Hematopoietic multipotent progenitor cell treated with erythropoietin and hydrocortisone succinate and interleukin-3 and kit ligand, for 6 days (in vitro differentiated cells): ENCODE measurements at places on chromosomes 1 and 21.

DNA sequence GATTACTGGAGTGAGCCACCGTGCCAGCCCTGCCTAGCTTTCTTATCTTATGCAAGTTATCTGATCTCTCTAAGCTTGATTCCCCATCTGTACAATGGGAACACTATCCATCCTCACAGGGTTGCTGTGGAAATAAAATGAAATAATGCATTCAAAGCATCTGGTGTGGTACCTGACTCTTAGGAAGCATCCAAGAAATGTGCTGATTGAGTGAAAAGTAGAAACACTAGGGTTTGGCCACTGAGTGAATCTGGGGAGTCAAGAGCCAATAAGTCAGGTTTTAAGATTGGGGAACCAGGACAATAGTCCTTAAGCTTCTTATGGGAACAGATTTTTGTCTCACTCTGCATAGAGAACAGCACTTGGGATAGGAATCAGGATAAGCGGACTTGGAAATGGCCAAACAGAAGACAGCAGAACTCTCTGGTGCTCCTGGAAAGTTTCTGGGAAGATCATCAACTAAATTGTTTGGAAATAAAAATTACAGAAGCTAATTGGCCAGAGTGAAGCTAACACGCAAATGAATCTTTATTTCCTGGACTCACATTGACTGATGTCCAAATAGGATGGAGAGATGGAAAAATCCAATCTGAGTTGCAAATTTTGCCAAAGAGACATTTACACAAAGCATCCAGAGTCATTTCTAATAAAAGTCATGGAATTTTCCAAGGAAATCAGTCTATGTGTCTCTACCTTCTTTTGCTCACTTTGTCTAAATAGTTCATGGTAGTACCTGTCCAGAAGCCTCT is 3.3 kb downstream of the PAFAH2 start:
- DNase-seq = no peak

DNA sequence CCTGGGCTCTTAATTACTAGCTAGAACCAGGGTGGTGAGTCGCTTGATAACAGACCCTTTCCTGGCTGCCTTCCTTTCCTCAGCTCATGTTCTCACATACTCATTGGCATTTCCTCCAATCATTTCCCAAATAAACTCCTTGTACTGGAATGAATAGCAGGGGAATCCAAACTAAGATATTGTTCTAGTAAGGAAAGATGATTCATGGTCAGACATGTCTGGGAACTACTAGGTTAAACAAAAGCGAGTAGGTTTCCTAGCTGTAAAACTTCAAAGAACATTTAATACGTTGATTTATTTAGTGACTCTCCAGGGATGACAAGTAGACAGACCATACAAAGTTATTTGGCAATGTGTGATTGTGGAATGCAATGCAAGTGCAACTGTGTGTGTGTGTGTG is 121.2 kb upstream of the KCNJ6 start:
- DNase-seq = no peak

DNA sequence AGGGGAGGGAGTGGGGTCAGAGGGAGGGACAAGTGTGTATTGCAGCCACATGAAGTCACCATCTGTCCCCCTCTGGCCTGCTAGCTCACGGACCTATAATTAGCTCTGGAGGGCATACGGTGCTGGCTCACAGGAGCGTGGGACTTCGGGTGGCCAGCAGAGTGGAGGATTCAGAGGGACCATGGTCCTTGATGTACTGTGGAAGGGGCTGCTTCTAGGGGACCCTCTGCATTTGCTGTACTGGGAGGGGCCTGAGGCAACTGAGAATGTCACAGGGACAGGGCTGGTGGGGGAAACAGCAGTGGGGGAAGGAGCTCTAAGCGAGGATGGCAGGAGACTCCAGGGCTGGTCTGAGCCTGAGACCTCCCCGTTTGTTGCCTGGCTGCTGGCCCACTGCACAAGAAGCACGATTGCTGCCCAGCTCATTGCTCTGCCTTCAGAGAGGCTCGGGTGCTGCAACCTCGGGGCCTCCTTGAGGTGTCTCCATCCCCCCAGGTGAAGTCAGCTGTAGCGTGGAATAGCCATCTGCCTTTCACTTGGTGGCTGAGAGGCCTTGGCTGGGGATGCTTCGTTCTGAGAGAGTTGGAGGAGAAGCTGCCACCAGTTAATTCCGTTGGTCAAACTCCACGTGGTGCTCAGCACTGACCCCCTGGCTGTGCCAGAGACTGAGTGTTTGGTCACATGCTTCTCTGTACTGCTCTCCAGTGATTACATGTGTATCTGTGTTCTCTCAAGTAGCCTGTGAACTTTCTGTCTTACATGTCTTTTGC is 2.7 kb downstream of the PPFIA4 start:
- DNase-seq = no peak

DNA sequence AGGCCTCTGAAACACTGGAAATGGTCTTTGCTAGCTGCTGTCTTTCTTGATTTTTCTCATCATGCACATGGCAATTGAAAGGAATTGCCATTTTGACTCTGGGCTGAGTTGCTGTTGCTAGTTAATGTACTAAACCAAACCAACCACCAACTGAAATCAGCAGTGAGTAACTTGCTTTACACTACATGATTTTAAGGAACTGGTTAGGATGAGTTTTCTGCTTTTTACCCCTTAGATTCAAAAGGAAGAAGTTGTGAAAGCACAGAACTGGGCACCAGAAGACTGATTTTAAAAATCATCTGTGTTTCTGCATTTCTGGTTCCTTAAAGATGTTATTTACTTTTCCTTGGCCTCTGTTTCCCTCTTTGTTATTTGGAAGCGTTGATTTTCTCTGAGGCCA is 361.9 kb downstream of the HLX start:
- no peak for DNase-seq

DNA sequence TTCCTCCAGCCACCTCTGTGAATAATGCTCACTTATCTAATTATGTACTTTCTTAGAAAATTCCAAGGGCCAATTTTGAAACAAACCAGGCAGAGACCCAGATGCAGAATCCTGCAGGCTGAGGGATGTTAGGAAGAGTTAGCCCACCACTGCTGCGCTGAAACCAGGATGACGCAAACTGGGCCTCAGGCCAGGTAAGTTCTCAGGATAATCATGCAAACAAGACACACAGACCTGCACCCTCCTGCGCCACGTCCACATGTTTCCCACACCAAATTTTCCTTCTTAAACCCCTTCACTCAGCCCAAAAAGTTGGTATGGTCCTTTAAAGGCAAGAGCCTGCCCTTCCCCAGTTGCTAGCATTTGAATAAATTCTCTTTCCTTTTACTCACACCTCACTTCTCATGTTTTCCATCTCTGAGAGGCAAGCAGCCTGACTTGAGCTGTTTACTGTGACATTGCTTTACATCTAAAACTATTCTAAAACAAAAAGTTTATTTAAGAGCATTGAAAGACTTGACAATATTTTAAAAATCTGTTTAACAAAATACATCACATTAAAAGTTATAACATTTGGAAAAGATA is 887.1 kb downstream of the LRRIQ3 start:
- DNase-seq = no peak

- no peak for DNase-seq
Measured at GRCh38 chr21:31008355-31008754, 29.9 kb downstream of the KRTAP19-8 start.

- DNase-seq = peak; percentile 64
Measured at GRCh38 chr1:186325239-186325638, 49.8 kb downstream of the TPR start.

- no peak for DNase-seq
Measured at GRCh38 chr21:33360281-33360680, 35.5 kb downstream of the IFNAR1 start.

DNA sequence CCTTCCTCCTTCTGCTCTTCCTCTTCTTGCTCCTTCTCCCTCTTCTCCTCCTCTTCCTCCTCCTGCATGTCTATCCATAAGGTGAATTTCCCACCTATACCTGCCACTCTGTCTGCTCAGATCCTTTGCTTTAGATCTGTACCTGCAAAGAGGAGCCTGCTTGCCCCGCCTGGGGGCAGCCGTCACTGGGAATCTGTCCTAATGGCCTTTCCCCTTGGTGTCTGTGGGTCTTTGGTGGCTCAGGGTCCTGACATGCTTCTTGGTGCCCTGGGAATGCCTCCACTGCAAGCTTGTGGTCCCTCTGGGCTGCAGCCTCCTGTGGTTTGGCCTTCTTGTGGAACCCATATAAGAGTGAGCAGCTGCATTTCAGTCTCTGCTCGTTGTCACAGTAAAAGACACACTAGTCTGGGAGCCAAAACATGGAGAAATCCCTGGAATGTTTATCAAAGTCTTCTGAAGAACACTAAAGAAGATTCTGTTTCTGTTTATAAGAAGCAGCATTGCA is 79.5 kb upstream of the CSF3R start:
- DNase-seq = no peak

- no peak for DNase-seq
Measured at GRCh38 chr1:217191441-217191840, 439.4 kb downstream of the GPATCH2 start.

- DNase-seq = no peak
Measured at GRCh38 chr1:33477451-33477850, 5.0 kb downstream of the ZSCAN20 start.

DNA sequence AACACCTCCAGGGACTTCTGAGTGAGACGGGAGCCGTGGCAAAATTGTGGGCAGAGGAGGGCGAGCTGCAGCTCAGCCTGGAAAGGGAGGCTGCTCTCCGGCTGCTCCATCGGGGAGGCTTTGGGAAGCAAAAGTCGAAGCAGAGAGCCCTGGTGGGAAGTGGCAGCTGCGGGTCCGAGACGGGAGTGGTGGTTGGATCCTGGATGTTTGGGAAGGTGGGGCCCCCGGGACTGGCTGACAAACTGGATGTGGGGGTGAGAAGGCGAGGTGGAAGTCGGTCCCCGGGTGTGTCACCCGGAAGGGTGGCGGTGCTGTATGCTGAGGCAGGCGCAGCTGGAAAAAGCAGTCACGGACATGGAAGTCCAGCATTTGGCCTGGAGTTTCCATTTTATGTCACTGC is 52.1 kb downstream of the KCNAB2 start:
- no peak for DNase-seq

DNA sequence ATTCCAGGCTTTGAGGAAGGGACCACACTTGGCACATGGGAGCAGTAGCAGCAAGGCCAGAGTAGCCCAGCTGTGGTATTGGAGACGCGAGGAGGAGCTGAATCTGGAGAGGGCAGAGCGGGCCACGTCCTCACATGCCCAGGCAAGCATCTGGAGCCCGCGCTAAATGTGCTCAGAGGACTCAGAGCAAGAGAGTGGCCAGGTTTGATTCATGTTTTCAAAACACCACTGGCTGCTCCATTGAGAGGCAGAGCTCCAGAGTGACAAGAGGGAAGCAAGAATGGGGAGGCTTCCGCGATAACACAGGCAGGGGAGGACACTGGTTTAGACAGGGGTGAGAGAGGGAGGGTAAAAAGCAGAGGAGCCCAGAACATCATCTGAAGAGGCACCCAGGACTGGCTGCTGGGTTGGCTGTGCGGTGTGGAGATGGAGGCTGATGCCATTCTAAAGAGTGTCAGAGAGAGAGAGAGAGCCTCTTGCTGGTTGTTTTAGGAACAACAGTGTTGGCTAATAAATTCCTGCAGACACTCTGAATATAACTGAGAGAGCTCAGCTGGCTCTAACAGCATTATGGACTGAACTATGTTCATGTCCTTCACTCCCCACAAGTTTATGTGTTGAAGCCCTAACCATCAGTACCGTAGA is 32.3 kb downstream of the RCAN1 start:
- DNase-seq = peak; percentile 69

GRCh38 chr21:42617486-42617885 is 35.9 kb upstream of the PDE9A start:
- DNase-seq = no peak

GRCh38 chr1:160985723-160986122 is 31.1 kb upstream of the ITLN2 start:
- no peak for DNase-seq

- no peak for DNase-seq
Measured at GRCh38 chr1:64842224-64842623, 97.3 kb downstream of the RAVER2 start.

- DNase-seq = no peak
Measured at GRCh38 chr1:34926156-34926555, 3.3 kb downstream of the DLGAP3 start.

GRCh38 chr1:165408518-165408917 is 36.4 kb downstream of the RXRG start:
- peak; percentile 44 for DNase-seq

DNA sequence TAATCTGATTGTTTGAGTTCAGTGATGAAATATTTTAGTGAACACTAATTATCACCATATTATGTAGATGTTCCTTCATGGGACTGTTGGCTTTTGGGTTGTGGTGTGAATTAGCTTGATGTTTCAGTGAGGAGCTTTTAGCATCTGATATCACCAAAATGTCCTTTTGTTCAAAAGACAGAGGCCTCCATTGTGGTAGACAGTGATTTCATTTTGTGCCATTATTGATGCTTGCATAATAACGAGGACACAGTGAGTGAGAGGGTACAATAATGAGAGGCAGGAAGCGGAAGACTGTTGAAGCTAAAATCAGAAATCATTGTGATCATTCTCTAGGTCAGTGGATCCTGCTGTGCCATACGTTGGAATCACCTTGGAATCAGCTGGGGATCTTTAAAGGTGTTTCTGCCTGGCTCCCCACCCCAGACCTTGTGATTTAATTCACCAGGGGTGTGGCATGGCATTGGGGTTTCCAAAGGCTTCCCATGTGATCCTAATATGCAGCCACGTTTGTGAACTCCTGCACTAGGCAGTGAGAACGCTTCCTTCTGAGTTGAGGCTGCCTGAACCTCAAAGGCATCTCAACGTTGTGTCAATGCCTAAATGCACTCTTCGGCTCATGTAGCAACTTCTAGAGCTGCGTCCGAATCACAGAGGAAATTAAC is 82.1 kb upstream of the KIF1B start:
- no peak for DNase-seq

DNA sequence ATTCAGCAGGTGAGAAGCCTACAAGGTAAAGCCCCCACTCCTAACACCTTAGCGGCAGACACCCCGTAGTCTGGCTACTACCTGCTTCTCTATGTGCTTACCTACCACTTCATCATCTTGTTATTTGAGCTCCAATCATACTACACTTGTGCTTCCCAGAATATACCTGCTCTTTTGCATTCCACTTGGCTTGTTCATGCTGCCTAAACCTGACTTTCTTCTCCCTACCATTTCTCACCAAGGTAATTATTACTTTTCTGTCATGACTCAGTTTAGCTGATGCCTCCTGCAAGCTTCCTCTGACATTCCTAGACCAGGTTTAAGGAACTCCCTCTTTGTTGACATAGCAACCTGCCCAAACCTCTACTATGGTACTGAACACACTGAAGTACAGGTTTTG is 495.6 kb upstream of the C1orf87 start:
- no peak for DNase-seq

- DNase-seq = peak; percentile 56
Measured at GRCh38 chr1:153985341-153985912, 712 bp downstream of the RAB13 start.

DNA sequence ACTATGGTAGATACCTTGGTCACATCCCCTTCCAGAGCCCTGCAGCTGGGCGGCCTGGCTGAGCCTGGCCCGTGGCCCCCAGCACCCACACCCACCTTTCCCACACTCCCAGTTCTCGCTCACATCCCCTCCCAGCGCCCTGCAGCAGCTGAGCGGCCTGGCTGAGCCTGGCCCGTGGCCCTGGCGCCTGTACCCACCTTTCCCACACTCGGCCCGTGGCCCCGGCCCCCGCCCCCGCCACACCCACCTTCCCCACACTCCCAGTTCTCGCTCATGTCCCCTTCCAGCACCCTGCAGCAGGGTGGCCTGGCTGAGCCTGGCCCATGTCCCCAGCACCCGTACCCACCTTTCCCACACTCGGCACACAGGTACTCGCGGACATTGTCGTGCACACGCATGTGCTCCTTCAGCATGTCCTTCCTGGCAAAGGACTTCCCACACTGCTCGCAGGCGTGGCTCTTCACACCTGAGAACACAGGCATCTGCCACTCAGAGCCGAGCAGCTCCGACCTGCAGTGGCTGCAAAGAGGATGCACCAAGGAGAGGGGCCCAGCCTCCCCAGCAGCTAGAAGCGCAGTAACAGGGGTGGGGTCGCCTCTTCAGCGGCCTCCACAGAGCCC is 52.5 kb upstream of the RIPK4 start:
- no peak for DNase-seq
